Activated CD4-positive, alpha-beta memory T cell treated with anti-CD3 and anti-CD28 coated beads for 36 hours (primary cell): ENCODE measurements at places on chromosomes 16 and 17. TPM values are rescaled to one million over a fixed set of nuclear protein-coding genes. Genes with fewer than 3 reads are reported as not detected.
A peak's percentile ranks its signal among the peaks of the same experiment; 100 is the strongest.

Gene ZP2
- not detected for total RNA-seq

Gene C16orf92
- total RNA-seq, result not detected

Gene ALOXE3
- total RNA-seq, result 0.12 TPM

GRCh38 chr17:34164837-34165236 is 90.2 kb upstream of the CCL2 start:
- DNase-seq, result no peak

DNA sequence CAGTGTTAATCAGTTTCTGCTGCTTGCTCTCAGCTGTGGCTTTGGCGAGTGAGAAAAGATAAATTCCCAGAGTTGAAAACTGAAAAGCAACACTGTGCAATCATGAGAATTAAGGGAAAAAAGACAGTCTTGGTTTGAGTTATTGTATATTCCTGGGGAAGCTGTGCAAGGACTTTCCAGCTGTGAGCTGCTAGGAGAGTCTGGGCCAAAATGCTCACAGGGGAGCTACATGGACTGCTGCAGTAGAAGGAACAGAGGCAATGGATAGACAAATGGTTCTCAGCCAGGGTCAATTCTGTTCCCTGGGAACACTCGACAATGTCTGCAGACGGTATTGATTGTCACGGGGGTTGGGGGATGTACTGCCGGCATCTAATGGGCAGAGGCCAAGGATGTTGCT is 102.0 kb upstream of the ADAMTS18 start:
- DNase-seq, result no peak

DNA sequence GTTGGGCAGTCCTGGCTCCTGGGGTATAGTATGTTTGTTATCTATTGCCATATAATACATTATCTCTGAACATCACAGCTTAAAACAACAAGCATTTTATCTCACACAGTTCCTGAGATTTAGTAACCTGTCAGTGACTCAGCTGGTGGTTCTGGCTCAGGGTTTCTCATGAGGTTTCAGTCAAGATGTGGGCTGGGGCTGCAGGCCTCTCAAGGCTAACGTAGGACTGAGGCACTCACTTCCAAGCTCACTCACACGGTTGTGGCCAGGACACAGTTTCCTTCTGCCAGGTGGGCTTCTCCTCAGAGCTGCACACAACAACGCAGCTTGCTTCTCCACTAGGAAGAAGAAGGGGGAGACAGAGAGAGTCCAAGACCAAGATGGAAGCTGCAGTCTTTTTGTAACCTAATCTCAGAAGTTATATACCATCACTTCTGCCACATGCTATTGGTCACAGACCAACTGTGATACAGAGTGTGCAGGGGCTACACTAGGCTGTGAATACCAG is 10.3 kb upstream of the MED13 start:
- peak; percentile 38 for DNase-seq

Gene GP1BA
- total RNA-seq, result not detected

DNA sequence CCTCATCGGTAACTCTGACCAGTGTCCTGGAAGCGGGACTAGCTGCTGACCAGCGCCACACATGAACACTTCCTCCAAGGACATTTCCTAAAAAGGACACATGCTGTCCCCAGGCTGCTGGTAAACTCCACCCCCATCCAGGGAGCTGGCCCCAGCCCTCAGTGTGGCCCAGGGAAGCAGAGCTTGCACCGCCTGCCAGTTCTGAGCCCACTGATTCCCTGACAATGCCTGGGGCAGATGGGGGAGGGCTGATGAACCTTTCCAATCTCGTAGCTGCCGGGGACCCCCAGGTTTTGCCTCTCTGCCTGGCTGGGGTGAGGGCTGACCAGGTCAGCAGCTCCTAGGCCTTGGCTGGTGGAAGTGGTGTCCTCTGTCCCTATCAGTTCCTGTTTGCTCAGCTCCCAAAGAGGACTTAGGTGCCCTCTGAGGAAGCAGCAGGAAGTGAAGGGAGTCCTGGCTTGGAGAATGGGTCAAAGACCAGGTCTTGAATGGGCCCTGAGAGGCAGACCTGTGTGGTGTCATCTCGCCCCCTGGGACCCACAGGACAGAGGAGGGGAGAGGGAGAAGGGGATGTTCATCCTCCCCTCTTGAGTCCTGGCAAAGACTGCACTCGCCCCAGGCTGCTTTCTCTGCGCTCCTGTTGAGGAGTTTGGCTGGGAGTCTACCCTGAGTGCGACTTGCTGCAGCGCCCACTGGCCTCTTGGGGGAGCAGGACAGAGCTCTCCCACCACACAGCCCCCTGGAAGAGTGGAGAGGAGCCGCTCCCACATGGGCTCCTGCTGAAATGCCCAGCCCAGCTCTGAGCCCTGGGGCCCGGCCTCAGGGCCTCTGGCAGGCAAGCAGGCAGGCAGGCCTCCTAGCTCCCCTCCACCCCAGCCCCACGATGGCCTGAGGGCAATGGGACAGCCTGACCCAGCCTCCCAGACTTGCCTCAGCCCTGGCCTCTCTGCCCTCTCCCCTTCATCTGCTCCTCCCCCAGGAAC is 16.8 kb downstream of the PDK2 start:
- DNase-seq, result no peak

DNA sequence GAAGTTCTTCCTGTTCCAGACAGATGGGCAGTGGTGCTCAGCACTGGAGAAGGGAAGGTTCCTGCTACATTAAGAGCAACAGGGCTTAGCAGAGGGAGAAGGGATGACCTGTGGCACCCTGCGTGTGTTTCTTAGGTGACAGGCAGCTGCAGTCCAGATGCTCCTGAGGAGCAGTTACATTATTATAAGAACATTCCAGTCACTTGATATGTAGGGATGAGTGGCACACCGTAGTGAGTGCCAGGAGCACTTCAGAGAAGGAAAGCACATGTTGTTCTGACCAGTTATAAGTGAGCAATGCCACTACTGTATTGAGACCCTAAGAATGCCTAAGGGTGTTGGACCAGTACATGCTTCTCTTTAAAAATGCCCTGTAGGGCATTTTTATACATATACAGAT is 39.9 kb upstream of the MRC2 start:
- no peak for DNase-seq

GRCh38 chr16:70713824-70714223 is 28.0 kb upstream of the MTSS2 start:
- no peak for DNase-seq

DNA sequence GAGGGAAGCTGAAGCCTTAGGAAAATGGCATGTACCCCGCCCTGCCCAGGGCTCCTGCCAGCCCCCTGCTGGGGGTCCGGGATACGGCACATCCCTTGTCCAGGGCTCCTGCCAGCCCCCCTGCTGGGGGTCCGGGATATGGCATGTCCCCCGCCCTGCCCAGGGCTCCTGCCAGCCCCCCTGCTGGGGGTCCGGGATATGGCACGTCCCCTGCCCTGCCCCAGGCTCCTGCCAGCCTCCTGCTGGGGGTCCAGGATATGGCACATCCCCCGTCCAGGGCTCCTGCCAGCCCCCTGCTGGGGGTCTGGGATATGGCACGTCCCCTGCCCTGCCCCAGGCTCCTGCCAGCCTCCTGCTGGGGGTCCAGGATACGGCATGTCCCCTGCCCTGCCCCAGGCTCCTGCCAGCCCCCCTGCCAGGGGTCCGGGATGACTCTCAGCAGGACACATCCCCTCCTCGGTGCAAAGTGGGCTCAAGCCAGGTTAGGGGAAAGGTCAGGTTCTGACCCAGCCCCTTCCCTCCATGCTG is 43.2 kb downstream of the RPH3AL start:
- DNase-seq, result peak; percentile 15

Gene HNF1B
- total RNA-seq, result not detected

DNA sequence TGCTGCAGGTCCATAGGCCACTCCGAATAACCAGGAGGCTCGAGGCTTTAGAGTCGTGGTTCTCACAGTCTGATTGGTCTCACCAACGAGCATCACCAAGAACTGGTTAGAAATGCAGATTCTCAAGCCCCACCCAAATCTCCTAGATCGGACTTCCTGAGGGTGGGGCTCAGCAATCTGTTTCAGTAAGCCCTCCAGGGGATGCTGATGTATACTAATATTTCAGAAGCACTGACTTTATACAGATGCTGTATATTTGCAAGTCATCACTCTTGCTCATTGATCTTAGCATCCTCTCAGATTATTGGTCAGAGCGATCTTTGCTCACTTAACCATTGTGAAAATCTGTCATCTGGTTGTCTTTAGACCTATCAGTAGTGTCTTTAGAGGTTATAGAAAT is 4.4 kb upstream of the VAC14 start:
- DNase-seq, result no peak

DNA sequence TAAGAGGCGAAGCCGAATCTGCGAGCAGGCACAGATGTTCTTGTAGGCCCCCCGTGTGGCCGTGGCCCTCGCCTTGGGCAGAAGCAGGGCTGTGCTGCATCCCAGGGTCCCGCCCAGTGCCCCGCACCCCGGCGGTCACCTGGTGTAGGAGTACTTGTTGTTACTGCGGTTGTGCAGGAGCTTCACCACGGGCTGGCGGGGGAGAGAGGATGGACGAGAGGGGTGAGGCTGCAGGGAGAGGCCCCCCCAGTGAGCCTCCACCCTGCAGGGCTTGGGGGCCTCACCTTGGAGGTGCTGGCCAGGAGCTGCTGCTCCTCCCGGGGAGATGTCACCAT is 11.4 kb downstream of the ASPHD1 start:
- no peak for DNase-seq

DNA sequence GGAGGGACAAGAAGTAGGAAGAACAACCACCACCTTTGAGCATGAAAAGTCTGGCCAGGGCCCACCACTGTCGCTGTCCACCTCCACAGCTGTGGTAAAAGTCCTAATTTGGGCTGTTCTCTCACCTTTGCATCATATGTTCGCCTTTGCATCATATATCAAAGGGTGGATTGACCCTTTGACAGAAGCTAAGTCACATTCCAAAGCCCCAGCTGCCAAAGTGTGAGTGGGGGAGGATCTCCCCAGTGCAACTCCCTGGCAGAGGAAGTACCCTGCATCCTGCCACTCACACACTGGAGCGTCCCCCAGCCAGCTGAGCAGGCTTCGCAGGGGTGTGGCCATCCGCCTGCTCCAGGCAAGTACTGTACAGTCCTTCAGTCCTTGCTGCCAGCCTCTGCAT is 12.7 kb upstream of the SPECC1 start:
- no peak for DNase-seq

Gene CCL1
- total RNA-seq, result 0.44 TPM

Gene PHOSPHO1
- total RNA-seq, result not detected

DNA sequence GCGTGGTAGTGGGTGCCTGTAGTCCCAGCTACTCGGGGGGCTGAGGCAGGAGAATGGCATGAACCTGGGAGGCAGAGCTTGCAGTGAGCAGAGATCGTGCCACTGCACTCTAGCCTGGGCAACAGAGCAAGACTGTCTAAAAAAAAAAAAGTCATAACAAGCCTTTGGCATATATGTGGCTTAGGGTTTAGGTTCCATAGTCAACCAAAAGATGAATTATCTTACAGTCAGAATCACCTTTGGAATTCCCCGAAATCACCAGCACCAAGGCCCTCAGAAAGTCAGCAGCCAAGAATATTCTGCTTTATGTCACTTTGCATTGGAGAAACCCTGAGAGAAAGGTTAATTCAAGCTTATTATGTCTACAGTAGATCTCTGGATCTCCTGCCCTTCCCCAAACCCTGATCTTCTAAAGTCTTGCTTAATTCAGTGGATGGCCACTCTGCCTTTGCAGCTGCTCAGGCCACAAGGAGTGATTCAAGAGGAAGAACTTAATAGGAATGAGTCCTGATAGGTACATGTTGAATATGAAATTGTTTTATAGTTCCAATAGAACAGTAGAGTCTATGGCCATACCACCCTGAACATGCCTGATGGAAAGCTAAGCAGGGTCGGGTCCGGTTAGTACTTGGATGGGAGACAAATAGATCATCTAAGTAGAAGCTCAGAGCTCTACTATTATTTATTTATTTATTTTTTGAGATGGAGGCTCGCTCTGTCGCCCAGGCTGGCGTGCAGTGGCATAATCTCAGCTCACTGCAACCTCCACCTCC is 196.0 kb upstream of the CACNG5 start:
- DNase-seq, result no peak

DNA sequence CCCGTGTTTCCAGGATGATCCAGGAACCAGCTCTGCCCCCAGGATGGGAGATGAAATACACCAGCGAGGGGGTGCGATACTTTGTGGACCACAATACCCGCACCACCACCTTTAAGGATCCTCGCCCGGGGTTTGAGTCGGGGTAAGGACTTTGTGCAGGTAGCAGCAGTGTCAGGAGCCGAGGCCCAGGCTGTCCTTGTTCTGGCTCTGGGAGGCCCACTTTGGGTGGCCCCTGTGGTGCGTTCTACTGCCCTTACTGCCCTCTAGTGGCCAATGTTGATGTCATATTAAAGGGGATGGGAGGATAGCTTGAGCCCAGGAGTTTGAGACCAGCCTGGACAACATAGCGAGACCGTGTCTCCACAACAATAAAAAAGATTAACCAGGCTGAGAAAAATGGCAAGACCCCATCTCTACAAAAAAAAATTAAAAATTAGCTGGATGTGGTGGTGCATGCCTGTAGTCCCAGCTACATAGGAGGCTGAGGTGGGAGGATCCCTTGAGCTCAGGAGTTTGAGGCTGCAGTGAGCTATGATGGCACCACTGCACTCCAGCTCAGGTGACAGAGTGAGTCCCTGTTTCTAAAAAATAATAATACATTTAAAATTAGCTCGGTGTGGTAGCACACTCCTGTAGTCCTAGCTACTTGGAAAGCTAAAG is 20.9 kb upstream of the CLEC18A start:
- peak; percentile 39 for DNase-seq

Gene TEKT5
- total RNA-seq, result 0.15 TPM

GRCh38 chr16:13429416-13429815 is 490.5 kb upstream of the ERCC4 start:
- DNase-seq, result no peak

Gene KRTAP9-4
- not detected for total RNA-seq

Gene SPATA32
- total RNA-seq, result not detected

Gene CIBAR2
- total RNA-seq, result not detected
